ENCODE measurements at places on chromosomes 12 and 14.

DNA sequence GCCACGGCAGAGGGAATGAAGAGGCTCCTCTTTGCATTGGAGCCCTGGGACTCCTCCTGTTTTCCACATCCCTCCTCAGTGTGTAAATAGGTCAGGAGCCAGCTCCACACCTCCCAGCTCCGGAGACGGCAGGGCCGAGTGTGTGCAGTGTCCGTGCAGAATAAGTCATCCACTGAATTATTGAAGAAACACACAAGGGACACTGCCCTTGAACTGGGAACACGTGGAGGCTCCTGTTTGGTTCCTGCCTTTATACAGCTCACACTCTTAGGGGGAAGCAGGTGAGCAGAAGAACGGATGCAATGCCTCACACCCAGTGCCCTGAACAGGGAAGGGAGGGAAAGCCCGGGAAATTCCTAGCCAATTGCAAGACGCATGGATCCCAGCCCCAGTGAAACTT lies 10.4 kb upstream of the FZD10 start:
- no peak for DNase-seq

DNA sequence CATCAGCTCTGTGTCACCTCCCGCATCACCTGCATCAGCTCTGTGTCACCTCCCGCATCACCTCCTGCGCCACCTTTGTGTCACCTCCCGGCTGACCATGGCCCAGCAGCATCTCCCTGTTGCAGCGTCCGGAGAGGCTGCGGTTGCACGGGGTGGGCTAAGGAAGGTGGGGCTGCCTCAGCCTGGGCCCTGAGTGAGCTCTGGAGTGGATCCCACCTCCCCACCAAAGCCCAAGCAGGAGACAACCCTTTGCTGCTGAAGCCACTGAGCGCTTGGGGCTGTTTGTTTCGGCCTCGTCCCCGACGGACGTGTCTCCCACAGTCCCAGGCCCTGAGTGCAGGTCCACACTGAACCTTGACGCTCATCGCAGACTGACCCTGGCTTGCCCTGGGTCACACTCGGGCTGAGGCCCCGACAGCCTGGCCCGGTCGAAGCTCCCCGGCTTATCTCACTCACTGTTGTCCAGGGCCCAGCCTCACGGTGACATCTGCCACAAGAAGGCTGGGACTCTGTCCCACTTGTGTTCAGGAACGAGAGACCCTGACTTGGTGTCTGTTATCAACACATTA lies 12.2 kb downstream of the TMEM121 start:
- DNase-seq: no peak

- DNase-seq: no peak
Observed at GRCh38 chr14:89186856-89187376, 230.1 kb downstream of the FOXN3 start.

DNA sequence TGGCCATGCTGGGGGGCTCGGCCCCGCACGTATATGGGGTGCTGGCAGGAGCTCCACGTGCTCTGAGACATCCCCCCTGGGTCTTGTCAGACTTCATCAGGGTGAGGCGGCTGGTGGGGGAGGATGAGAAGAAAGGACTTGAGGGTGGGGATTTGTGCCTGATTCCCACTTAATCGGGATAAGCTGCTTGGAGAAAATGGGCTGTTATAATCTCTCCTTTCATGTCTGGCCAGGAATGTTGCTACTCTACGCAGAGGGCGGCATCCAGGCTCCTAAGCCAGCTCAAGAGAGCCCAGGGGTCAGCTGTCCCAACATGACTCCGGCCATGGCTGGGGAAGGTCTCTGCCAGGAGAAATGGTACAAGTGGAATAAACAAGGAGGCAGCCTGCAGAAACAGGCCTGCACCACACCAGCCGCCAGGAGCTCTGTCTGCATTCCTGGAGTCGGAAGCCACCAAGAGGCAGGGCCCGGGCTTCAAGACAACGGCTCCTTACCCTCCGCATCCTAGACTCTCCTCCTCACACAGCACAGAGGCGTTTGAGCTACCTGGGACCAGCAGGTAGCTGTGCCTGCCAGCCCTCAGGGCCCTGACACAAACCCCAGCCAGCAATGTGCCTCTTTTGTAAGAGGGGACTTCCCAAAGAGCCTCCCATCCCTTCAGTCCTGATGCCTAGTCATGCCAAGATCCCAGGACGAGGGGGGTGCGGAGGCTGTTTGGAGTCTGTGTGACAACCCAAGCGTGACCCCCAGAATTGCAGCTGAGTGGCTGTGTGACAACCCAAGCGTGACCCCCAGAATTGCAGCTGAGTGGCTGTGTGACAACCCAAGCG lies 195.8 kb upstream of the DIO3 start:
- DNase-seq: no peak

DNA sequence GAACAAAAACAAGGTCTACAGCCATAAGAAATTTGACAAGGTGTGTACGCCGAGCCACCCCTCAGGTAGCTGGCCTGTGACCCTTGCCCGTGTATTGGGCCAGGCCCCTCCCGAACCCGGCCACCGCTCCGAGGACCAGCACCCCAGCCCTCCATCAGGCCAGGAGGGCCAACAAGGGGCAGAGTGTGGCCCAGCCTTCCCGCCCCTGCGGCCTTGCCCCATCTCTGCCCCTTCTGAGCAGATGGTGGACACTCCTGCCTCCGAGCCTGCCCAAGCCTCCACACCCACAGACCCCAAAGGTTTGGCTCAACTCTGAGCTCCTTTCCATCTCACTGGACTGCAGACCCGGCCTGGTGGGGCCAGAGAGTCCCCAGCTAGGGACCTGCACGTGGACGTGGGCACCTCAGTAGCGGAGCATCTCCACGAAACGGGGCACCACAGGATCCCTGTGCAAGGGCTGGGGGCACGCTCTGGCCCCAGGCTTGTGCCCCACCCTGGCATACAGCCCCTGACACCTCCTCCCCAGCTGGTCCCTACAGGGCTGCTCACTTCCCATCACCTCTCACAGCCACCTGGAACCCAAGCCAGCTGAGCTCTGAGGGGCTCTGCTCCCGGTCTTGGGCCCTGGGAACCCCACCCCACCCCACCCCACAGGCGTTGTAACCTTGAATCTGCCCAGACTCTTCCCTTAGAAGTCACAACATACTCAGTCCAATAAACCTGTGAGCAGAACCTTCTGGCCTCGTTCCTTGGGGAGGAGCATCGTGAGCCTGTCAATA lies 3.3 kb downstream of the P2RX2 start:
- no peak for DNase-seq

- DNase-seq: no peak
Observed at GRCh38 chr14:104142136-104142945, 4.0 kb downstream of the KIF26A start.

DNA sequence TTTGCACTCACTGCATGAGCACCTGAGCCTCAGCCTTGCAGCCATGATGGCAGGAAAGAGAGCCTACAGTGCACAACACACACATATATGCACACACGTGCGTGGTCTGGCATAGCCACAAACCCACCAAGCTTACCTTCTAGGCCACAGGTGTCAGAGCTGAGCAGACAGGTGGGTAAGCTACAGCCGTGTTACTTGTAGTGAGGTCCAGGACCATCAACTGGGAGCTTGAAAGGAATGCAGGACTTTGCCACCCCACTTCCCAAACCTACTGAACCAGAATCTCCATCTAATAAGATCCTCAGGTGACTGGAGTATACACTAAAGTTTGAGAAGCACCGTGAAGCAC lies 2.7 kb downstream of the ASIC1 start:
- DNase-seq: no peak

DNA sequence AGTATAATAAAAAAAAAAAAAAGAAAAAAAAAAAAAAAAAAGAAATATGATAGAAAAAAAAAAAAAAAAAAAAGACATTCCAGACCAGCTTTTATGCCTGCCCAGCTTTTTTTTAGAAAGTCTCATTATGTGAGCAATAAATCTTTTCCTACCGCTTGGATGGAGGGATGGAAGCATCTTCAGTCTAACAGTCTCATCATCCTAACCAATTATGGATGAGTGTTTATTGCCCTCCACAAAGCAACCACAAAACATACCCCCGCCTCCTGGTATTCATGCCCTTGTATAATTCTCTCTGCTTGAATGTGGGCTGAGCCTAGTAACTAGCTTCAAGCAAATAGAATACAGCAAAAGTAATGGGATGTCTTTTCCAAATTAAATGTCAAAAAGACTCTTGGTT lies 33.7 kb upstream of the ADAMTS20 start:
- DNase-seq: no peak

GRCh38 chr12:75041472-75041871 lies 168.2 kb downstream of the KCNC2 start:
- no peak for DNase-seq

GRCh38 chr12:6122201-6122600 lies 2.3 kb downstream of the VWF start:
- DNase-seq: no peak

DNA sequence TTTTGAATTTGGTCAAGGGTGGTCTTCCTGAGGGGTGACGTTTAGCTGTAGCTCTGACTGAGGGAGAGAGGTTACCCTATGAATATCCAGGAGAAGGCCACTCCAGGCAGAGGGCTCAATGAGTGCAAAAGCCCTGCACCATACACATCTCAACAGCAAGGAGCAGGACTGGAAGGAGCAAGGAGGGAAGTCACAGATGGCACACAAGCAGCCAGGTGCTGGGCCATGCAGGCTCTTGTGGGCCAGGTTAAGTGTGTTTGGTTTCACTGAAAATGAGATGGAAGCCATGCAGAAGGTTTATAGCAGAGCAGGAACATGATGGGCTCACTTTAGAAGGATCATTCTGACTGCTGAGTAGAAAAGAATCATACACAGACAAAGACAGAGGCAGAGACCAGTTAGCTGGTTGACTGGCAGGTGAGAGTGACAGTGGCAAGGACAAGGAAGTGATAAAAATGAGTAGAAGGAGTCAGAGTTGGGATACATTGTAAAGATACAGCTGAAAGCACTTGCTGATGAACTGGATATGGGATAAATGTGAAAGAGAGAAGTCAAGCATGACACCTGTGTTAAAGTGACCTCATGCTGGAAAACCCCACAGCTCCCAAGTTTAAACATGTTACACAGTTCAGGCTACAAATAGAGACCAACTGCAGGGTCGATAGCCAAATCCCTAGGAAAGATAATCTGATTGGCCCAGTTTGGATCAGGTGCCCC lies 81.2 kb downstream of the PRKD1 start:
- peak; percentile 82 for DNase-seq

GRCh38 chr12:49946497-49946896 lies 4.0 kb upstream of the AQP2 start:
- no peak for DNase-seq

DNA sequence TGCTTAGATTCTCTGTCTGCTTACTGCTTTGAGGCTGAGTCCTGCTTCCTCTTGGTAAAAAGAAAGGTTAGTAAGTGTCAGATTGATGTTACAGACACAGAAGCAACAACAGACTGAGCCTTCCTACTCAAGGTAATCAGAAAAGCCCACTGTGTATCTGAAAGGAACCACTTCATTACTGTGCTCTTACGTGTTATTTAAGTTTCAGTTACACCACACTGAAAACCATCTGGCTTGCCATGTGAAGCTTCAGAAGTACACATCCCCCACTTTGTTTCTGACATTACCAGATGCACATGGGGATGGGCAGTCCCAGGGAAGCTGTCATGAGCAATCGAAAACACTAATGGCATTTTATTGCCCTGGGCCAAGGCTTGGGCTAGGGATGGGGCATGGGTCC lies 1290.1 kb downstream of the AACS start:
- DNase-seq: no peak

DNA sequence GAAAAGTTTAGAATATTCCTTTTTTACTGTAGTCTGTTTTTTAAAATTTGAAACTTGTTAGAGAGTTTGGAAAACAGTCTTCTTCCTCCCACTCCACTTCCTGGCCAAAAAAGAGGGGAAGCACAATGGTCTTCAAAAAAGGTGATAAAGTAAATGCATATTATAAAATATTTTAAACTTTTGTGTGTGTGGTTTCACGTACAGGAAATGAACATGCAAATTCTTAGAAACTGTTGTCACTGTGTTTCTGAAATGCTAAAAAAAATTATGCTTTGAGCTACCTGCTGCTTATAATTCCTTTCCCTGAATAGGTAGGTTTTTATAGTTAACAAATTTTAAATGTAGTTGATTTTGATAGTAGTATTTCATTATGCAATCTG lies 2.9 kb downstream of the FGFR1OP2 start:
- DNase-seq: no peak

DNA sequence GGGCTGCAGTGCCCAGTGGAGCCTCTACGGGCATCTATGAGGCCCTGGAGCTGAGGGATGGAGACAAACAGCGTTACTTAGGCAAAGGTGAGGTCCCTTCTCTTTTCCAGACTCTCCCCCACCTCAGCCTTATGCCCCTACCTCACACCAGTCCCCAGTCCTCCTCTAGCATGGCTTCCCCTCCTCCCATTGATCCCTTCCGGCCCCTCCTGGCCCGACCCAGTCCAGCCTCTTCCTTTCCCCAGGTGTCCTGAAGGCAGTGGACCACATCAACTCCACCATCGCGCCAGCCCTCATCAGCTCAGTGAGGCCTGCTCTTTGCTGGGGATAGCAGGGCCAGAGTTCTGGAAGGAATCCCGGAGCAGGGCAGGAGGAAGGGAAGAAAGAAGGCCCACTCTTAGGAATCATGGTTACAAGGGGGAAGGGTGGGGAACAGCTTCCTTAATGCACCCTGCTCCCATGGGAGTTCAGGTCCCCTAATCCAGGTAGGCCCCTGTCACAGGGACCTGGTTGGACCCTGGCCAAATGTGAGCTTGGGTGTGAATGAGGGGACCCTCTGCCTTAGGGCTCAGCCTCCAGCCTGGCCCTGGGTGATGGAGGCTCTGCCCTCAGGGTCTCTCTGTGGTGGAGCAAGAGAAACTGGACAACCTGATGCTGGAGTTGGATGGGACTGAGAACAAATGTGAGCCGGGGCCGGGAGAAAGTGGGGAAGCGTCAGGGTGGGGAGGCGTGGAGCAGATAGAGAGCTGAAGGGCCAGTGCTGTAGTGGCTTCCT lies 2.2 kb downstream of the ENO2 start:
- no peak for DNase-seq

DNA sequence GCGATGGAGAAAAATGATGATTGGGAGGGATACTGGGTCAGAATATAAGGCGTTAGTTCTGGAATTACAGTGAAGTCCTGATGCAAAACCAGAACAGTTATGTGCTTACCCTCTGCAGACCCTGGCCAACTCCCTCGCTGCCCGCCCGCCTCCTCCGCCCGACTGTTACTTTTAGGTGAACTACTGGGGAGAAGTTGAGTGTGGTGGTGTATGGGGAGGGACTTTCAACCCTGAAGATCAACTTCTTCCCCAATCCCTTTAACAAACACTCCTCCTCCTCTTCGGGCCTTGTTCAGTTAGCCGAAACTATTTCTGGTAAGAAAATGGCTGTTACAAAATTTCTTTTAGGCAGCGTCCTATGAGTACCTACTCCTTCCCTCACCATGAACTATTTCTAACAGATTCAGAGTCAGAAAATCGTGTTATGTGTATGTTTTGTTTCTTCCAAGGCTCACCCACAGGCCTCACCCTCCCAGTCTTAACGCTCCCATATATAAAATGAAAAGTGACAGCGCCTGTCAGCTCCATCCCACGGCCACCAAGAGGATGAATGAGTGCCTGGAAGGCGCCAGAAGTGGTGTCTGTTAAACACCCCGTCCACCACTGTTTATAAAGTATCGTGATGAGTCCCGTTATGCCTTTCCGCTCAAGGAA lies 1.3 kb downstream of the FBXO33 start:
- no peak for DNase-seq

GRCh38 chr14:93089521-93090269 lies 26.0 kb downstream of the ITPK1 start:
- DNase-seq: no peak
